Stimulated activated CD4-positive, alpha-beta T cell treated with anti-CD3 and anti-CD28 coated beads, TNF-alpha, amount 100 ng/mL, for 24 hours (primary cell): ENCODE measurements at places on chromosomes 16 and 17.

GRCh38 chr16:86952769-86953168 lies 364.4 kb downstream of the C16orf95 start:
- no peak for DNase-seq

DNA sequence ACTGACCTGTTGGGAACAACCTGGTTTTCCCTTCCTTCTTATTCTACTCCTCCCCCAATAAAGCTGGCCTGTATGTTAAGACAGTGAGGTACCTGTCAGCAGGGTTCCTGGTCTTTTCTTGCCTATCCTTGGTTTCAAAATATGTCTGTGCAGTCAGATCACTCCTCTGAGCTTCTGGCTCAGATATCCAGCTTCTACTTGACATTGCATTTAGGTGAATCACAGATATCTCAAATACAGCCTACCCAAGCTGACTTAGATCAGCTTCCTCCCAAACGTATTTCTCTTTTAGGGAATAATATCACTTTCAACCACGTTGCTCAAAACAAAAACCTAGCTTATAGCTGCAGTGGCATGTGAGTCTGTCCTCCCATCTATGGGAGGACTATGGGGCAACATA lies 48.7 kb downstream of the TEX14 start:
- no peak for DNase-seq

- DNase-seq: no peak
Observed at GRCh38 chr17:75103601-75104554, 5.9 kb upstream of the ARMC7 start.

DNA sequence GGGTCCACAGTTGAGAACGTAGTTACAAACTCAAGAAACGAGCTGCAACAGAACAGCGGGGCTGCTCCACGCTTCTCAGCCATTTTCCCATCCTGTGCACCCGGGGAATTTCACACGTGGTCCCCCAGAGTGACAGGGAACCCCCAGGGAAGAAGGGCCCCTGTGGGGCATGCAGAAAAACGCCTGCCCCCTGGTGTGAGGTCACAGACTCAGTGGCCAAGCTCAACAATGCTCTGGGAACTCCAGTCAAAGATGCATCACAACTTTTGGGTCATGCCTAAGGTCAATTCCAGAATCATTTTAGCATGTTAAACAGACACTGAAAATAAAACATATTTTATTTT lies 115.4 kb downstream of the ZNF778 start:
- DNase-seq: no peak

DNA sequence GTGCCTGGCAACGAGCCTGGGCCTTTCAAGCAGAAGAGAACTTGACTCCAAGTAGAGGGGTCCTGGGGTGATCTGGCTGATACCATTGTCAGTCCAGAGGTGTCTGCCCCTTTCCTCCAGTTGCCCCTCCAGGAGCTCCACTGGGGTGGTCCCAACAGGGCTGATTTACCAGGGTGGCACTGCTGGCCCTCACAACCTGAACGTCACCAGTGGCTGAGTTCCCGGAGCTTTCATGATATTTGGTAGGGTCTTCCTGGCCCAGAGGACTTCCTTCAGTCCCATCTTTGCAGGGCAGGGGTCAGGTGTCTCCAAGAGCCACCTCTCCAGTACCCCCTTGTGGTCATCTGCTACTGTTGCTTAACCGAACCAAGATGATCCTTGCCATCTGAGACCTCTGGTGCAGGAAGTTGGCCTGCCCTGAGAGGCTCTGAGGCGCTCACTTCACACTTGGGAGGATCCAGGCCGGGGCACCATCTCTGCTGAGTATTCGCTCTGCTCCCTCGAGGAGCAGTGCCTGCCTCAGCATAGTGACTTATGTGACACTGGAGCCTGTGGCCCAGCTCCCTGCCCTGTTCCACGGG lies 3.5 kb downstream of the LIMD2 start:
- no peak for DNase-seq

DNA sequence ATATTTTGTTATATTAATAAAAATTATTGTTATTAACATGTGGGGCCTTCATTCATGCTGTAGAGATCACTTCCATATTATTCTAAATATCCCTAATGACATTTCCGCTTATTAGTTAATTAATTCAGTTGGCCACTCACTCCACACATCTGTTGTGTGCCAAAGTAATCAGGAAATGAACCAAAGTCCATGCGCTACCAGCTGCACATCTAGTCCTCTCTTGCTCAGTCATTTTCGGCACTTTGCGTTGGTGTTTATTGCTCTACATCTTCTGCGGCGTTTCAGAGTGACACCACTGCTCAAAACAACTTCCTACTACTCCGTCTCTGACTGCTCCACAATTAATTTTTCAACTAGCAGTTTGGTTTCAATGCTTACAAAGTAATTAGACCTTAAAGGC lies 101.4 kb upstream of the ZFHX3 start:
- no peak for DNase-seq

DNA sequence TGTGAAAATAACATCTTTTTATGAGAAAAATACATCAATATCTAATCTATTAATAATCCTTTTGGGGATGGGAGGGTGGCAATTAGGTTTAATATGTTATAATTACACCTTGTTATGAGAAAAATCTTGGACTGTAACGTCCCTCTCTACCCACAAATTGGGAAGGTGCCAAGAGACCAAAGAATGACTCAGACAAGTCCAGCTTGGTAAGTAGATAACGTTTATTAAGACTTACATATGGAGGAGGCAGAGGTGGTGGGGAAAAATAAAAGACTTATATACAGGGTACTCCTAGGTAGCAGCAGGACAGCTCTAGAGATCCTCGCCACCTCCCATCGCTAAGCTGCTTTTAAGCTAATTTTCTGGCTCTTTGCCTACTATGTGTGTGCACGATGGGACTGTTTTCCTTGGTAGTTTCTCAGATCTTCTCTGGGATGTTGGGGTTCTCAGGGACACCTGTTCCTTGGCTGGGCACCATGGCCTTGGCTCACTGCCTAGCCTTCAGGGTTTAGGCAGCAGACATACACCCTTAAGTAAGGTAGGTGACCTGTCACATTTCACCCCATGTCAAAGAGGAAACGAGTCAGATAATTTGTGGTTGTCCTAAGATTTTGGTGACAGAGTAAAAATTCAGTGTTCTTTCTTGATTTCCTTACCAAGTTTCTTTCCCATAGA lies 31.5 kb downstream of the RBL2 start:
- DNase-seq: no peak

GRCh38 chr17:9439851-9440250 lies 135.8 kb downstream of the STX8 start:
- no peak for DNase-seq

DNA sequence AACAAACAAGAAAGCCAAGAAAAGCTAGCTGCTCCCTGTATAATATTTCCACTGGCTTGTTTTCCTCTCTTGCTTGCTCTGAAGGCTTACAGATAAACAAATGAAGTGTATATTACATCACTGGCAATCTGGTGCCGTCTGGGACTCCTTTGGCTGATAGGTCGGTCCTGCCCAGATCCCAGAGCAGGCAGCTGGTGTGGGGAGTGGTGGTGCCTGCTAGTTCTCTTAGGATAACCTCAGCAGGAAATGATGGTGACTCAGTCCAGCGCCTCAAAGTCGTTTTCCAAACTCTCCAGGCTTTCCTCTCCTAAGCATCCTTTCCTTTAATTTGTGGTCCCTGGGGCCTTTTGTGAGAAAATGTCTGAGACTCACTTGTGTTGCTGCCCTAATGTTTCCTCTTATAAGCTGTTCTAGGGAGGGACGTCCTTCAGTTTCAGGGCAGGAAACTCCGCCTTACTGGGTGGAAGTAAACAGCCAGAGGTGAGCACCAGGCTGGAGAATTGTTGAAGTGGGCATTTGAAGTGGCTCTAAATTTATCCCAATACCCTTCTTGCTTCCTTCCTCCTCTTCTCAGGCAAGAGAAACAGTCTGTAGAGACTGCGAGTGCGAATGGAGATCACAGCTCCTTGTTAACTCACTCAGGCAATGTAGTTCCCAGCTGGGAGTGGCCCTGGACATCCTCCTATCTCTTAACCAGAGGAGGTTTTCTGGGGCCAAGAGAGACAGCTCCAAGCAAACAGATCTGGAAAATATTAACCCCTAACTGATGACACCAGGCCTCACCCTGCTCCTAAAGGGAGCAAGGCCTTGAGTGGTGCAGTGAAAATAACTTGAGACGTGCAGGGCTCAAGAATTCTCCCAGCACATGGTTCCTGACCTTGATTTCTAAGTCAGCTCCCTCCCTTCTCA lies 34.9 kb downstream of the CD300LF start:
- no peak for DNase-seq
